ENCODE measurements at places on chromosomes 11 and 22.

DNA sequence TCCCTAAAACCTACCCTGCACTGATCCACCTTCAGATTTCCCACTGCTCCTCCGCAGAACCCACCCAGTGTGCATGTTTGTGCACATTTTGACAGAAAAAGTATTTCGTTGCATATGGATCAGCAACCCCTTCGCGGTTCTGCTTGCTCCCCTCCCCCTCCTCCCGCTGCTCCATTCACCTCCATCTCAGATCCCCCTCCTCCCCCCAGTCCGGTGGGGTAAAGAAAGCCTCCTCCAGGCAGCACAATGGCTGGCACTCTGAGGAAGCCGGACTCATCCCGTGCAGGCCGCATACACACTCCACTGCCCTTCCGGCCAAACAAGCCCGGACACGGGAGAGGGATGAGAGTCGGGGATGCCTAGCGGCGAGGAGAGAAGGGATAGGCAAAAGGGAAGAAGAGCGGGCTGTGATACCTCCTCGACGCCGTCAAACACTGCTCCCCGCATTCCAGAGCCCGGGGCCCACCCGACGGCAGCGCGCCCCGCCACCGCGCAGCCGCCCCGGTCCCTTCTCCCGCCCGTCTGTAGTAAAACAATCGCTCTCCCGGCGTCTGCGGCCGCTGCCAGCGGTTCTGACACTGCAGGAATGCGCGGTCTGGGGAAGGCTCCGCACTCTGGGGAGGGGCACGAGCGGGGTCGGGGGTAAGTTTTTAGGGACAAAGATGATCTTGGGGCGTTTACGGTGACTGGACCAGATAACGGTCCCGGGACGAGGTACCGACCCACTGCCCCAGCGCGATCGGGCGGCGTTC, 915 bp downstream of the FEZ1 start:
- DNase-seq, result peak; percentile 52

DNA sequence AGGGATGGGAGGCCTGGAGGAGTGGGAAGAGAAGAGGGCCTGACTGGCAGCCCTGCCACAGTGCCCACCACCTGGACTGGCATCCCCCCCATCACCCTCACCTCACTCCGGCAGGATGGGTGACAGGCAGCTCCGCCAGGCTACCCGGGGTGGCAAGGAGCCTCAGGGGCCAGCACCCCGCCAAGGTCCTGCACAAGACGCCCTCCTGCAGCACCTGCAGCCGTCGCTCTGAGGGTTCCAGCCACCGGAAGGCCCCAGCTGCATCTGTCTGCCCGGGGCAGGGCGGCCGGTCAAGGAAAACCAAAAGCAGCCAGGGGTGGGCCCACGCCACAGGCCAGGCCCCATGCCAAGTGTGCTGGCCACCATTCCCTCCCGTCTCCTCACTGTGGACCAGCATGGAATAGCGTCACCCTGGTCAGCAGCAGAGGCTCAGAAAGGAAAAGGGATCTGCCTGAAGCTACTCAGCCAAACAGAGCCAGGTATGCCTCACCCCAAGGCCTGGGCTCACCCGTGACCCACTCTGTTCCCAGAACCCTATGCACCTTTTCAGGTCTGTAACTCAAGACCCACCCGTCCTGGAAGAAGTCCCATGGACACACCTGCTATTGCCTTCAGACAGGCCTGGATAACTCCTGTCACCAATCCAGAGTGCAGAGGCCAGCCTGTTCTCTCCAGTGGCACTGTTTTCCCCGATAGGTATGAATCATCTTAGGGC, 7.0 kb downstream of the RHBDD3 start:
- DNase-seq, result peak; percentile 9

DNA sequence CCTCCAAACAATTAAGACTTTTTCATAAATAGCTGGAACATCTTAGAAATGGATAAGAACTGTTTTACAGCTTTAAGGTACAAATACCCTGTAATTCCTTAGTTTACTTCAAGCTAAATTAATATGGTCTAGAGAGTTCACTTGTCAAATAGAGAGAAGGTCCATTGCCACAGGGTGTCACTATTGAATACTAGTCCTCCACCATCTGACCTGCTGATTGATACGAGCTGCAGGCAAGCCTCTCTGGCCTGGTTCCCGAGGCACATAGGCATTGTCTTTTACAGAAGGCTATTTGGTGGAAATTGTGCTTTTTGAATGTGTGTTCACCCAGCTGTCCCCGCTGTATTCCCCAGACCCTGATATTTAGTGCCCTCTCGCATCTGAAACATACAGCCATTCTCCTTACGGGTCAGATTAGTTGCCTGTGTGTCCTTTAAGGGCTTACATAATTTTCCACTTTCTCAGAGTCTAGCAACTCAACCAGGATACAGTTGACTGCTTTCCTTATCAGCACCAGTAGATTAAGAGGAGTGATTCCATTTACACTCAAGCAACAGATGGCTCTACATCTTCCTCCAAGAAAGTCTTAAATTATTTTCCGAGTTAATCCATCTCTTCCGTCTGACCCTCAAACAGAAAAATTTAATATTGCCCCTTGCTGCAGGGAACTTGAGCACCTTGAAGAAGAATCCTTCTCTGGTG, 788.8 kb upstream of the FAT3 start:
- DNase-seq, result no peak

DNA sequence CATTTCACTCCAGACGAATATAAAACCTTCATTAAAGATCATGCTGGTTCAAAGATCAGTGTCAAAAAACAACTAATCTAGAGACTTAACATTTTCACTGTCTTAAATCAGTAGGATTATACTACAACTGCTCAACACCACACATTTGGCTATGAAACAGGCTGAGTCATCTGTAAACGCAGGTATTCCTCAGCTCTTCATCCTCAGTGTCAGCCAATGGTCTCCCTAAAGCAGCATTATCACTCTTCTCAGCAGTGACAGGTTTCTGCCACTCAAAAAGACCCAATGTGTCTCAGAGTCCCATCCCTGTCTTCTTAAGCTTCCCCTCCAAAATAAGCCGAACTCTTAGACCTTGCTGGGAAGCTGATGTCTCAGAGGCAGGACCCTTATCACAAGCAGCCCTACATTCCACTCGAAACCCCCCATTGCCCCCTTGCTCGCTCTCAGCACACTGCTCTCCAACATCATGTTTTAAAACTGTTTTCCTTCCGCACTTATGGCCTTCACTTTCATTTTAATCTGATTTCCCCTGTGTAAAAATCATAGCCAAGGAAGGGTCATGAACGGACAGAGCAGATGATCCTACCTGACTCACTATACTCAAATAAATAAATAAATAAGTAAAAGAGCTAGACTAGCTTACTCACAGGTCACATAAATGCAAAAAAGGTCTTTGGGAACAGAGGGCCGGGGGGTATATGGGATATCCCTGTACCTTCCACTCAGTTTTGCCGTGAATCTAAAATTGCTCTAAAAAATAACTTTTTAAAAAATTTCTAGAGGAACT, 23.0 kb downstream of the CDON start:
- DNase-seq, result no peak

- no peak for DNase-seq
These were observed 27.5 kb downstream of the SNX19 start for GRCh38 chr11:130888790-130889189.

DNA sequence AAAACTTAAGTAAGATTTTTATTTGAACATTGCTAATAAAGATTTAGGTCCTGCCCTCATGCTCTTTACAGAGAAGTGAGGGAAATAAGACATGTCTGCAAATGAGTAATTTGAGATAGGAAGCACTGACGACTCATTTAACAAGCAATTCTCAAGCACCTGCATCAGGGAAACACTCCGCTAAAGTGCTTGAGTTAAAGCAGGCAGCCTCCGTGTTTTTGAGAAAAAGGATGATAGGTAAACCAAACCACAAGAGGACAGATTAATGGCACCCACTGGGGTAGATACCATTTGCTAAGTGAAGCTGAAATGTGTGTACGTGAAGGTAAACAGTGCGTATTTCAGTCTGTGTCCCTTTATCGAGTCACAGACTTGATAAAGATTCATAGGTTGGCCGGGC, 184.6 kb upstream of the CARD18 start:
- no peak for DNase-seq

GRCh38 chr11:122322329-122322728, 206.3 kb upstream of the BLID start:
- DNase-seq, result peak; percentile 93

- DNase-seq, result no peak
These were observed 54.9 kb upstream of the LMO1 start for GRCh38 chr11:8318536-8318935.

Data from fibroblast of the aortic adventitia (primary cell).